CD4-positive, alpha-beta T cell treated with Interleukin-4 for 4 hours (primary cell): ENCODE measurements at places on chromosomes 3 and 15.

GRCh38 chr3:173586166-173586565, 188.6 kb downstream of the NLGN1 start:
- no peak for DNase-seq

DNA sequence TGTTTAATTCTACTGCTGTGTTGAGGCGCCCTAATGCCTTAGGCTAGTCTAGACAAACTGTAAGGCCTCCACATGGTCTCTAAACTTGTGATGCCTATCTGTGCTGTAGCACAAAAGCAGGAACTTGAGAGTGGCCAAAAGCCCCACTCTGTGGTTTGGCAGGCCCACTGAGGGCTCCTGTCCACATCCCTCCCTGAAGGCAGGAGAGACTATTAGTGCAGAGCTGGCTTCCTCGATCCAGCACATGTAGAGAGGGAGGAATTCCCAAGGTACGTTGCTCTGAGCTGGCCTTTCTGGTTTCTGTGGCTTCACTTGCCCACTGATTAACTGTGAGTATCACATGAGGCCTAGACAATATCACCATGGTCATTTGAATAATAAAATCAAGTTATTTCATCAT, 90.6 kb downstream of the POLR2M start:
- no peak for DNase-seq

GRCh38 chr3:71559578-71560162, 23.9 kb downstream of the FOXP1 start:
- DNase-seq, result no peak

- DNase-seq, result no peak
Observed at GRCh38 chr3:129365296-129366136, 62.9 kb downstream of the EFCAB12 start.

DNA sequence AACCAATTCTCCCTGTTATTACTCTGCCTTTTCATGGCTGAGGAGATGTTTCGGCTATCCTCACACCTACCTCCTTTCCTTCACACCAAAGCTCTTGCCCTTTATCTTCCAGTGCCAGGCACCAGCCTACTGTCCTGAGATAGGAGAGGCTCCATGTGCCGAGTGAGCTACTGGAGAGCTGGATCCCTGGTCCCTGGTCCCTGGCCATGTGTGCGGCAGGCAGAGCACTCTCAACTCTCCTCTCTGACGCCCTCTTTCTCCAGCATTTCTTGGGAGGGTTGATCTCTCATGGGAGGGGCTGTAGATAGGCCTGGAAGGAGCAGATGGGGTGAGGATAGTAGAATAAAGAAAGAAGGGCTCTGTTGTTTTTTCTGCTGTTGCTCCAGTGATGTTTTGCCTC, 277.1 kb upstream of the UMPS start:
- no peak for DNase-seq

- no peak for DNase-seq
Observed at GRCh38 chr15:64016257-64016656, 30.0 kb downstream of the DAPK2 start.
